DND-41 (cell line): ENCODE measurements at places on chromosomes 12 and 14.
A peak's percentile ranks its signal among the peaks of the same experiment; 100 is the strongest.

GRCh38 chr14:83913476-83913875 lies 1616.5 kb upstream of the FLRT2 start:
- no peak for DNase-seq

- no peak for DNase-seq
These were observed 19.4 kb downstream of the OTOGL start for GRCh38 chr12:80118565-80119324.

GRCh38 chr12:101050631-101051030 lies 159.4 kb downstream of the SLC5A8 start:
- DNase-seq: no peak

DNA sequence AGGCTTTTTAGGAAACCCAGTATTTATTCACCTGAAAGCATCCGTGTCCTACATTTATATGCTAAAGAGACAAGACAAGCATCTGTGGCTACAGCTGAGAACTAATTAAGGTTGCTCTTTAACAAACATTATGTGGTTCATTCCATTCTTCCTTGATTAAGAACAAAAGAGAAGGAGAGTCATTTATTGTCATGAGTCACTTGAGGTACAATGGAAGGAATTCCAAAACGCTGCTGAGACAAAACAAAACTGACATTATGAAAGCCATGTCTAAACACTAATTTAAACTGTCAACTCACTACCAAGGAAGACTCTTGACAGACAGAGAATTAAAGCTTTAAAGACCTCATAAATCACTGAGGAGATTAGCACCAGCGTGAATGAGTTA lies 214.4 kb downstream of the BMP4 start:
- no peak for DNase-seq

DNA sequence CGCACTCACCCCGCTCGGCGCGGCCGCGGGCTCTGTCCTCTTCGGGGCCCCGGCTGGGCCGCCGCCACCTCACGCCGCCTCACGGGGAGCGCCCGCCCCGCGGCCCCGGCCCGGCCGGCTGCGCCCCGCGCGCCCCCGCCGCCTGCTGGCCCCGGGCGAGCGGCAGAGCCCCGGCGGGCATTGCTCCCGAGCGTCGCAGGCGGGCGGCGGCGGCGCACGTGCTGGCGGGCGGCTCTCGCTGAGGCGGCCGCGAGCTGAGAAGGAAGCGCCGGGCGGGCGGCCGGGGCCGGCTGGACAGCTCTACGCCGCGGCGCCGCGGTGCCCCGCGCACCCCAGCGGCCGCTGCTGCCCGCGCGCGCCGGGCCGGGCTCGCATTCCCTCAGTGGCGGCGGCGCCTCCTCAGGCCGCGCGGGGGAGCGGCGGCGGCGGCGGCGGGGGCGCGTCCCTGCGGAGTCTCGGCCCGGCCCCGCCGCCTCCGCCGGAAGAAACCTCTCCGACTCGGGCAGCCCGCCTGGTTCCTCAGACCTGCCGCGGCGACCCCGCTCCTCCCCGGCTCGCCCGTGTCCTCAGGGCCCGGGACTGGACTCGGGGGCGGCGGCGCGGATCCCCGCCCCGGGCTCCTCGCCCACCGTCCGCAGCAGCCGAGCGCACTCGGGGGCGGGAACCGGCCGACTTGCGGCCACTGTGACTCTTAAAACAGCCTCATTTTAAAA lies at the start of gene PITPNM2:
TSS of gene PITPNM2 (minus strand) at position 347 of the 713 bp plus-strand sequence. CDS start 116,500 bp downstream, outside the sequence.
- peak; percentile 56 for DNase-seq

DNA sequence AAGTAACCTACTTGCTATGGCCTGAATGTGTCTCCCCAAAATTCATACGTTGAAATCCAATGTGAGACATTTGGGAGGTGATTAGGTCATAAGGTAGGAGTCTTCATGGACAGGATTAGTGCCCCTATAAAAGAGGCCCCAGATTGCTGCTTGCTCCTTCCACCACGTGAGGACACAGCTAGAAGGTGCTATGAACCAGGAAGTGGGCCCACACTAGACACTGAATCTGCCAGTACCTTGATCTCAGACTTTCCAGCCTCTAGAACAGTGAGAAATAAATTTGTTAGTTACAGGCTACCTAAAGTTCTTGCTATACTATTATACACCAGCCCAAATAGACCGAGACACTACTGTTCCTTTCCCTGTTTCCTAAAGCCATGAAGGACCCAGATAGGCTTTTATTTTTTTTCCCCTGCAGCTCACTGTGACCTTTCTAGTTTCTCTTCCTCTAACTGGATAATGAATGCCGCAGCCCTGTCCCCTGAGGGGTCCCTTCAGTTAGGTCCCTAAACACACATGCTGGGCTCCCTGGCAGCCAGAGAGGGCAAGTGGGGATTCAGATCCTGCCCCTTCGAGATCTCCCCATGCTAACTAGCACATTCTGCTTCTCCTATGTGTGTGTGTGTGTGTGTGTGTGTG lies 19.3 kb downstream of the SLC25A3 start:
- no peak for DNase-seq

- no peak for DNase-seq
These were observed 103.7 kb downstream of the SYT1 start for GRCh38 chr12:78968226-78968625.

DNA sequence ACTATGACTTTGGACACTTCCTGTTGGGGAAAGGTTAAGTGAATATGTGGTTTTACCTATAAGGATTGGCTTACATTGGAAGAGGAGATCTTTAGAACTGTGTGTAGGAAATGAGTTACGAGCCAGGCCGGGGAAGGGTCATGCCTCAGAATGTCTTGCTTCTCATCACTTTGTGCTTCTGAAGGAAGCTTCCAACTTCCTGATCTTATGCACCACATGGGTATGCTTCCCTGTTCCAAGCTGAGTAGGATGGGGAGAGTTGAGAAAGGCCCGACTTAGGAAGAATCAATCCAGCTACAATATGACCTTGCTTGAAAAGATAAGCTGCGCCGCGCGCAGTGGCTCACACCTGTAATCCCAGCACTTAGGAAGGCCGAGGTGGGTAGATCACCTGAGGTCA lies 59.9 kb downstream of the STXBP6 start:
- DNase-seq: no peak

DNA sequence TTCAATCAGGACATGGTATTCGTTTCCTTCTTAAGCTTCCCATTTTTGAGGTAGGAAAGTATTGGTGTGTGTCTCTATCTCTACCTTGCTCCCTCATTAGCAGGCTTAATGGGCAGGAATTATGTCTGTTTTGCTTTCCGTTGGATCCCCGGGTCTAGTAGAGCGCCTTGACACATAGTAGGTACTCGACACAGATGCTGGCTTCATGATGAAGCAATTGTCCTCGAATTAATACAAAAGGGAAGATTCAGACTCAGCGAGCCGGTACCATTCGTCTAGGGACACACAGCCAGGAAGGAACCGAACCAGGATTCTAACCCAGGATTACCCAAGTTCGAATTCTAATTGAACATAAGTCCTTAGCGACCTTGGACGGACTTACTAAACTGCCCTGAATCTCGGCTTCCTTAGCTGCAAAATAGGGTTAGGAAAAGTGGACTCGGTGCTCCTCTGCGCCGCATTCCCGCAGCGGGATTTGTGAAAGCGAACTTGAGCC lies 496 bp upstream of the ISCU start:
- no peak for DNase-seq
